T-helper 9 cell (primary cell): ENCODE measurements at places on chromosomes 2 and 18.
A peak's percentile ranks its signal among the peaks of the same experiment; 100 is the strongest.

DNA sequence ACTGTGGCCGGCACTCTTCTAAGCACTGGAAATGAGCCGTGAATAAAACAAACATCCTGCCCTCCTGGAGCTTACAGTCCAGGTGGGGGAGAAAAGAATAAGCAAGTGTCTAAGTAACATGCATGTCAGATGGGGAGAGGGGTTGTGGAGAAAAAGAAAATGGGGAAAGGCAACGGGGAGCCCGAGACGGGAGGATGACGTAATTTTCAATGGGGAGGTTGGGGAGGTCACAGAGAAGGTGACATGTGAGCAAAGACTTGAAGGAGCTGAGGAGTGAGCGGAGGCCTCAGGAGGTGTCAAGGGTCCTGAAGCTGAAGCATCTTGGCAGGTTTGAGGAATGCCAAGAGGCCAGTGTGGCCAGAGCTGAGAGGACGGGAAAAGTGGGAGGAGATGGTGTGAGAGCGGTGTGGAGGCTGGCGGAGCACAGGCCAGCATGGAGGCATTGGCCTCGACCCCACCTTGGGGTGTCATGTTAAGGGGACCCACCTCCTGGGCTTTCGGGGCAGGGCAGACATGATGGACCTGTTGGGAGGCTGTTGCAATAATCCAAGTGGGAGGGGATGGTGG lies 15.0 kb upstream of the NTSR2 start:
- DNase-seq: no peak

- DNase-seq: no peak
Measured at GRCh38 chr18:34991561-34991960, 49.7 kb upstream of the MAPRE2 start.

DNA sequence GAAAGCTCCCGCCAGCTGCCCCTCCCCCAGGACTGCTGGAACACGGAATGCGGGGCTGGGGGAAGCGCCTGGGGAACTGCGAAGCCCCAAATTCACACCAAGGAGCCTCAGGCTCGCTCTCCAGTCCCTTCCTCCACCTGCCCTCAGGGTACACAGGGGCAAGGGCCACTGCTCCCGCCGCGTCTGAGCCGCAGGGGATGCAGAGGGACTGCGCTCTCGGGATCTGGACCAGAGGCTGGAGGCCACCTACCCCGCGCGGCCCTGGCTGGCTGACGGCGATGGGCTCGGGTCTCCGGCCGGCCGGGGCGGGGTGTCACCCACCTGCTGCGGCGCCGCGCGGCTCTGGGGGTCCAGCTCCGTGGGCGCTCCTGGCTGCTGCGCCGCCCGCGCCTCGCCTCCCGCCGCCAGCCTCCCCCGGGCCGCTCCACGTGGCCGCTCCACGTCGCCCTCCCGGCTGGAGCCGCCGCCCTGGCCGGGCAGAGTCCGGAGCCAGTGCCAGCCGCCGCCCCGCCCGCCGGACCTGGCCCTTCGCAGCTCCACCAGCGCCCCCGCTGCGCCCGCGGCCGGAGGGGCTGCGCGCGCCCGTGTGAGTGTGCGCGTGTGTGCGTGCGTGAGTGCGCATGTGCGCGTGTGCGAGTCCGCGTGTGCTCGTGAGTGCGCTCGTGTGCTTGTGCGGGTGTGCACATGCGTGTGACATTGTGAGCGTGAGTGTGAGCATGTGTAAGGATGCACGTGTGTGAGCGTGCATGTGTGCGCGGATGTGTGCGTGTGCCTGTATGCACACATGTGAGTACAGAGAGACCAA lies at the start of gene CGREF1:
TSS of gene CGREF1 (minus strand) at position 604 of the 805 bp plus-strand sequence. CDS start 14,762 bp downstream, outside the sequence.
- DNase-seq: no peak

DNA sequence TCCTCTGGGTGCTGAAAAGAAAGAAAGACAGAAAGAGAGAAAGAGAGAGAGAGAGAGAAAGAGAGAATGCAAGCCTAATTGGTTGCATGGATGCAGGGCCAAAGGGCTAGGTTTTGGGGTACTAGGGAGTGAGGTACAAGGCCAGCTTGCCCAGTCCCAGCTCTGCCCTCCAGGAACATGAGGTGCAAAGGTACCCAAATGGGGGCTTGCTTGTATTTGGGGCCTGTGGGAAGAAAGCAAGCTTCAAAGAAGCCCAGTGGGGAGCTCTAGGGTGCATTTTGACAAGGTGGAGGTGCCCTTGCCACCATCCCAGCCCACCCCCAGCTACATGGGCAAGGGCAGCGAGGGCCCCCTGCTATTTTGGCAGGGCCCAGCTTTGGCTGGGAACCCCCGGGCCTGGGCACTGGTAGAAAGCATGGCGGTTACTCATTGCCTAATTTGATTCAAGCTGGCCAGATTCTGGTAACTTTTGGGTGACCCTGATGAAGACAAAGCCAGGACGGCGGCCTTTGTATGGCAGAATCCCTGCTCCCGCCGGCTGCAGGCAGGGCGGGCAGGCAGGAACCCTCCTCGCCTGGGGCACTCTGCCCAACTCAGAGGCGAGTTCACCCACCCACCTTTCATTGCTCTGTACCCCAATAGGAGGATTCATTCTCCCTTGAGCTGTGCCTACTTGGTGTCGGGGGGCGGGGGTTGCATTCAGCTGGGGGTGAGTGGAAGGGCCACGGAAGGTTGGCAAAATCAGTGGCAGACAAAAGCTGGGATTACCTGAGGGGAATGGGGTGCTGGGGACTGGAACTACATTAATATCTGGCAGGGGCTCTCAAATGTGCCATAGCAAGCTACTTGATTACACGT lies 537 bp upstream of the HOXD4 start:
- no peak for DNase-seq

GRCh38 chr2:159209341-159210306 lies 76.9 kb downstream of the WDSUB1 start:
- peak; percentile 22 for DNase-seq

DNA sequence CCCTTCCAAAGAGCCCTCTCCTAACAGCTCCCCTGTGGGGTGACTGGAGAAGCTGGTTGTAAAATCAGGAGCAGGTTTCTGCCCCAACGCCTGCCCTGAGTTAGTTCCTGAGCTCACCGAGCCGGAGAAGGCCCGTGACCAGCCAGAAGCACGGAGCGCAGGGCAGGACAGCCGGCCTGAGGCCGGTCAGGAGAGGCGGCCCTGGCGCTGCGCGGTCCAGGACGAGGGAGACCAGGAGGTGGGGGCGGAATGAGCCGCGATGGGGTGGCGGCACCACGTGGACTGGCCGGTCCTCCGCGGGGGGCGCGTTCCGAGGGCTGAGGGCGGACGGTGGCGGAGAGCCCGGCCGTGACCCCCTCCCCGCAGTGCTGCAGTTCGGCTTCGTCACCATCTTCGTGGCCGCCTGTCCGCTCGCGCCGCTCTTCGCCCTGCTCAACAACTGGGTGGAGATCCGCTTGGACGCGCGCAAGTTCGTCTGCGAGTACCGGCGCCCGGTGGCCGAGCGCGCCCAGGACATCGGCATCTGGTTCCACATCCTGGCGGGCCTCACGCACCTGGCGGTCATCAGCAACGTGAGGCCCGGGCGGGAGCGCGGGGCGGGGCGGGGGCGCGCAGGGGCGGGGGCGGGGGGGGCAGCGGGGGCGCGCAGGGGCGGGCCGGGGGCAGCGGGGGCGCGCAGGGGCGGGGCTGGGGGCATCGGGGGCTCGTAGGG lies 29.0 kb downstream of the ANO7 start:
- peak; percentile 16 for DNase-seq

DNA sequence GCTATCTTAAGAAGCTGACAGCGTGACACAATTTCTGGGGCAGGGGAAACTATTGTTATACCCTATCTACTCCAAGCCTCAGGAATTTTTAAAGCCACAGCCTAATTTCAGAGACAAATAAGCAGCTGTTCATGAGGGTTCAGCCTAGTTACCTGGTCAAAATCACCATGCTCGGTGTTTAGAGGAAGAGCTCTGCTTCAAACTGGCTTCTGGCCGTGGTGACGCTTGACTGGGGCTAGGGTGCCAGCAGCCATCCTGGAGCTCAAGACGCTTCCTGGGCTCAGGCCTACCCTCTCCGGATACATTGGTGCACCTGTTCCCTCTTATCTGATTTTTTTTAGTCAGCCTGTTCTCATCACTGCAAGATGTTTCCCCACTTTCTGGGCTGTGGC lies 41.7 kb downstream of the FRZB start:
- no peak for DNase-seq

GRCh38 chr2:143674051-143674450 lies 544.8 kb downstream of the ARHGAP15 start:
- no peak for DNase-seq

- no peak for DNase-seq
Measured at GRCh38 chr18:70046207-70046606, 98.5 kb upstream of the CD226 start.

DNA sequence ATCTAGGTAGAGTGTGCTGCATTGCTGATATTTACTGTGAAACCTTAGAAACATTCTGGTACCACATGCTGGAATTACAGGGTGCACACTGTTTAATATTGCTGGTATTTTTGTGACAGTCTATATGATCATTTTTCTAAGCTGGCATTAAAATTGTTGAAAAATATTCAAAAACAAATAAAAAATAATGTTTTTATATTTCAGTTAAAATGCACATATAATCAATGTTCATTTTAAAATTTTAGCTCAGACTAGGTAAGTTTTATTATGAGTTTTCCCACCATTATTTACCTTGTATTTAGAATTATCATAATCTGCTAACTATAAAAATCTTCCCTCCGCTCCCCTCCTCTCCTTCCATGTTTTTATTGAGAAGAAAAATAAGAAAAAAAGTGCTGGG lies 283.9 kb upstream of the EPC2 start:
- no peak for DNase-seq

- DNase-seq: no peak
Measured at GRCh38 chr2:172624996-172625395, 69.1 kb downstream of the PDK1 start.

DNA sequence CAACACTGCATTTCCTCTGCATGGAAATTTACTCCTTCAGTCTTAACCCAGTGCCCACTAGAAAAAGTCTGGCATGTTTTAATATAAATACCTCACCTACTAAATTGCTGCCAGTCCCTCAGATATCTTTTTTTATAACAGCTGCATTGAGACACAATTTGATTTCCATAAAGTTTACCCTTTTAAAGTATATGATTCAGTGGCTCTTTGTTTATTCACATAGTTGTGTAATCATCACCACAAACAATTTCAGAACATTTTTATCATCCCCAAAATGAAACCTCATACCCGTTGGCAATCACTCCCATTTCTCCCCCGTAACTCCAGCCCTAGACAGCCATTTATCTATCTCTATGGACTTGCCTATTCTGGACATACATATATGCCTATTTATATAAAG lies 17.0 kb upstream of the FRZB start:
- no peak for DNase-seq

DNA sequence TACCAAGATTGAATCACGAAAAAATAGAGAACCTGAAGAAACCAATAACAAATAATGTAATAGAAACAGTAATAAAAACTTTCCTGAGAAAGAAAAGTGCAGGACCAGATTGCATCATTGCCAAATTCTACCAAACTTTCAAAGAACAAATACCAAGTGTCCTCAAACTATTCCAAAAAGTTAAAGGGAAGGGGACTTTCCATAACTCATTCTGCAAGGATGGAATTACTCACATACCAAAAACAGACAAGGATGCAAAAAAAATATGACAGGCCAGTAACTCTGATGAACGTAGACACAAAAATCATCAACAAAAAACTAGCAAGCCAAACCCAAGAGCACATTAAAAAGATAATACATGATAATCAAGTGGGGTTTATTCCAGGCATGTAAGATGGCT lies 172.3 kb upstream of the SLC35G4 start:
- no peak for DNase-seq

DNA sequence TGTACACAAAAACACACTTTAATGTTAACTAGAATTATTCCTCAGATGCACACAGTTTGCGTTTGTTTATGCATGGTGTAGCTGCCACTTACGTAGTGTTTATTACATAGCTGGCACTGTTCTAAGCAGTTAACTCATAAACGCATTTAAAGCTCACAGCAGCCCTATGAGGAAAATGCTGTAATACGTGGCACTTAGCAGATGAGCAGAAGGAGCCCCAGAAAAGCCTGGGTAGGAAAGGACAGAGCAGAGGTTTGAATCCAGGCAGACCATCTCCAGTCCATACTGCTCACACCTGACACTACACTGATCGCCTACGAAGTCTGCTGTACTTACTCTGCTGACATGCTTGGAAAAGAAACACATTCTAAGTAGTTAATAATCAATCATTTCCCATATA lies 66.6 kb downstream of the BCL2 start:
- DNase-seq: no peak

DNA sequence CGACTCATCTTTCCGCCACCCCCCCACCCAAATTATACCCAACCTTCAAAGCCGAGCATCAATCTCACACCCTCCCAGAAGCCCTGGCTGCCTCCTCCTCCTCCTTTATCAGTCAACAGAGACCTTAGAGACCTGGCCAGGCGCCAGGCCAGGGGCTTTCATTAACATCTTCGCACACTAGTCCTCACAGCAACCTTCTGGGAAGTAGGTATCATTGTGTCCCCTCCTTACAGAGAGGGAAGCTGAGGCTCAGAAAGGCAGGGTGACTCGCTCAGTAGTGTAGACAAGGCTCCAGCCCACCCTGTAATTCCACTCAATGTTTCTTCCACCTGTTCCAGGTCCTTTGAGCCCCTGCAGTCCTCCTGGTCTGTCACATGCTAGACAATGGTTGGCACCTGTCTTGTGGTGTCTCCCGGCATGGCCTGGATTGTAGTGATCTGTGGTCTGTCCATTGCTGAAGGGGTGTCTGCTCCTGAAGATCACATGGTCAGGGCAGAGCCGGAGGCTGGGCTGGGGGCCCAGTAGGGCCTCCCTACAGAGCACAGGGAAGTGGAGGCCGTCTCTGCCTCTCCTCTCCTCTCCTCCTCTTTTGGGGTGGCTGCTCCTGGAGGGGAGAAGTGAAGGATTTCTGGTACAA lies 36.0 kb downstream of the KLHL29 start:
- DNase-seq: no peak

- no peak for DNase-seq
Measured at GRCh38 chr2:42193722-42194187, 24.6 kb downstream of the EML4 start.

DNA sequence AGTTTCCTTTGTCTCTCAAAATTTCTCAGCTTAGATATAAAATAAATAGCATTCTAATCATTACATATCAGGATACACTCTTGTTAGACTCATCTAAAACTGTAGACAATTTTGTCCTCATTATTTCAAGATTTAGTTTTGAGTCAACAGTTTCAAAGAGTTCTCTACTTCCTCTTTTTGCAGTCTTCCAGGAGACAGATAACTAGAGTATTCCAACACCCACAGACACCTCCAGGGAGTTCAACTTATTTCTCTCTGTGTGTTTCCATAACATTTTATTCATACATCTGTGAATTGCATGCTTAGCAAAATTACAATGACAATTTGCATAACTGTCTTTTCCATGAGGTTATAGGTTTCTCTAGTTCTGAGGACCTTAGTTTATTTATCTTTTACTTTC lies 166.6 kb upstream of the HNMT start:
- DNase-seq: no peak

- no peak for DNase-seq
Measured at GRCh38 chr2:55137024-55137958, 87.0 kb upstream of the RTN4 start.

DNA sequence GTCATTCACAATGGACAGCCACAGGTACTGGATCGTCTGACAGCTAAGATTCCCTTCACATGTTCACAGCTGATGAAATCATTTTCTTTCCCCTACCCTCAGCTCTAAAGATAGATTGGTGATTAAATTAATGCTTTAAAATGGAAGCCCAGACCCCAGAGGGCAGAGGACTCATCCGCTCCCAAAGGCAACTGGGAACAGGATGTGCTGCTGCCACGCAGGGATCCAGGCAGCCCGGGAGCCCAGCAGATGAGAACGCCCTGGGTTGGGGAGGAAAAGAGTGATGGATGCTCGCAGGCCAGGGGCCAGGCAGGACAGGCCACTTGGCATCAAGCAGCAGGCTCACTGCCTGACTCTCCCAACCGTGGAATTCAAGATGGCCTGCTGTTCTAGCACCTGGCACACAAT lies 41.3 kb downstream of the HDHD2 start:
- DNase-seq: no peak

GRCh38 chr2:42061839-42062238 lies 14.0 kb downstream of the PKDCC start:
- DNase-seq: no peak
